ENCODE measurements at places on chromosomes 16 and 17.

DNA sequence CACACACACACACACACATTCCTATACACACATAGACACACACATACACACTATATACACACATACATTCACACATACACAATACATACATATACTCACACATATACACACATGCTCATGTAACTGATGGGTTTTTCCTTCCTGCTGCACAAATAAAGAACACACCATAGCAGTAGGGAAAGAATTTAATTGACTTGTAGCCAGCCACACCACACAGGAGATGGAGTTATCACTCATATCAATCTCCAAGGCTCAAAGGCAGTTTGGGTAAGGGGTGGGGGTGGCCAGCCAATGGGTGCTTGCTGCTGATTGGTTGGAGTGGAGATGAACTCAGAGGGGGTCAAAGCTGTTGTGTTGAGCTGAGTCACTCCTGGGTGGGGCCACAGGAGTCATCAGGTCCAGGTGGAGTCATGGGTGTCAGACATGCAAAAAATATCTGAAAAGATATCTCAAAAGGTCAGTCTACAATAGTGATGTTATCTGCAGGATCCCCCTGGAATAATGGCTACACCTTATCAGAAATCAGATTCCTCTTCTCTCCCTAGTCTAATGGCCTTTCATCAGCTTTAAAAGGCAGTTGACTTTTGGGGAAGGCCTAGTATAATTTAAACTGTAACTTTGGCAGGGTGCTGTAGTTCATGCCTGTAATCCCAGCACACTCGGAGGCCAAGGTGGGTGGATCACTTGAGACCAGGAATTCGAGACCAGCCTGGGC lies 46.1 kb downstream of the WSB1 start:
- no peak for DNase-seq

DNA sequence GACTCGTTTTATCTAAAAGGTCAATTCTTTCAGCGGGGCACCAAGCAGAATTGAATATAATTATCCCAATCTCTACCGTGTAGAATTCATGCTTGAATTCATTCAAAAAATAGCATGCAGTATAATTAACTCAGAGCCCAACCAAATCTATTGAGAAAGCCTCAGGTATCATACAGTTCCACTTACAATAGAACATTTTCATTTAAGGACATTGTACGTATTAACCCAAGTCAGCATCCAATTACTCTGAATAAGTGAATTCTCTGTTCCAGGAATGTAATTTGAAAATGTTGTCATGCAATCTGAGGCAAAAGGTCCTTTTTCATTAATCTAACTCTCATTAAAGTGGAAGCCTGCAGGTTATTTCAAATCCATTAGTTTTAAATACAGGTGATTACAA lies 78.5 kb downstream of the SALL1 start:
- DNase-seq = no peak

DNA sequence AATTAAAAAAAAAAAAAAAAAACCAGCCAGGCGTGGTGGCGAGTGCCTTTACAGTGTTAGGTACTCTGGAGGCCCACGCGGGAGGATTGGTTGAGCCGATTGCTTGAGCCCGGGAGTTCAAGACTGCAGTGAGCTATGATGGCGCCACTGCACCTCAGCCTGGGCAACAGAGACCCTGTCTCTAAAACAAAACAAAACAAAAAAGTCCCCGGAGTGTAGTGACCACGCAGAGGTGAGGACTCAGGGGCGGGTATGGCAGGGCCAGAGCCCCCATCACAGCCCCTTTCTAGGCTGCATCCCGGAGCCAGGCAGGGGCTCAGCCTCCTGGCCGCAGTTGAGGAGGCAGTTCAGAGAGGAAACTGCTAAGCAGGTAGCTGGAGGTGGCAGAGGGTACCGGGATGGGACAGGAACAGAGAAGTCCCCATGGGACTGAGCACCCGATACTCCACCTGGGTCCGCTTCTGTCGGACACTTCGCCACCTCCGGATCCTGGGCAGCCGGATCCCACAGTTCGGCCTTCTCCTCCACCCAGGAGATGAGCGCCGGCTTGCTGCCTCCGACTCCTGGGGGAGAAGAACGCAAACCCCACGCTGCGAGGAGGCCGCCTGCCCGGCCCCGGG lies 800 bp downstream of the ZNF747 start:
- peak; percentile 29 for DNase-seq

DNA sequence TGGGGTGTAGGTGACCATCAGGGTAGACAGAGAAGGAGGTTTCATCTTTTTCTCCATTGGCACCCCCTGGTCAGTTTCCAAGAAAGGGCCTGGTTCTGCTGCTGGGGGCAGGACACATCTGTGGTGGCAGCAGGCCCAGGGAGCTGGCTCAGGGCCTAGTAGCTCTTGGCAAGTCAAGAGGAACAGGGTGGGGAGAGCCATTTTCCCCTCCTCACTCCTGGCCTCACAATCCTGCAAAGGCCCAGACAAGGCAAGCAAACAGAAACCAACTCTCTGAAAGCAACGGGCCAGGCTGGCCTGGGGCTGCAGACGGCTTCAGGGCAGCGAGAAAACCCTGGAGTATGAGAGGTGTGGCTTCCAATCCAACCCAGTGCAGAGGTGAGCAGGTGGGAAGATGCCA lies 192.9 kb upstream of the DYNLRB2 start:
- DNase-seq = no peak

- DNase-seq = no peak
Measured at GRCh38 chr16:5206331-5206990, 108.9 kb upstream of the EEF2KMT start.

DNA sequence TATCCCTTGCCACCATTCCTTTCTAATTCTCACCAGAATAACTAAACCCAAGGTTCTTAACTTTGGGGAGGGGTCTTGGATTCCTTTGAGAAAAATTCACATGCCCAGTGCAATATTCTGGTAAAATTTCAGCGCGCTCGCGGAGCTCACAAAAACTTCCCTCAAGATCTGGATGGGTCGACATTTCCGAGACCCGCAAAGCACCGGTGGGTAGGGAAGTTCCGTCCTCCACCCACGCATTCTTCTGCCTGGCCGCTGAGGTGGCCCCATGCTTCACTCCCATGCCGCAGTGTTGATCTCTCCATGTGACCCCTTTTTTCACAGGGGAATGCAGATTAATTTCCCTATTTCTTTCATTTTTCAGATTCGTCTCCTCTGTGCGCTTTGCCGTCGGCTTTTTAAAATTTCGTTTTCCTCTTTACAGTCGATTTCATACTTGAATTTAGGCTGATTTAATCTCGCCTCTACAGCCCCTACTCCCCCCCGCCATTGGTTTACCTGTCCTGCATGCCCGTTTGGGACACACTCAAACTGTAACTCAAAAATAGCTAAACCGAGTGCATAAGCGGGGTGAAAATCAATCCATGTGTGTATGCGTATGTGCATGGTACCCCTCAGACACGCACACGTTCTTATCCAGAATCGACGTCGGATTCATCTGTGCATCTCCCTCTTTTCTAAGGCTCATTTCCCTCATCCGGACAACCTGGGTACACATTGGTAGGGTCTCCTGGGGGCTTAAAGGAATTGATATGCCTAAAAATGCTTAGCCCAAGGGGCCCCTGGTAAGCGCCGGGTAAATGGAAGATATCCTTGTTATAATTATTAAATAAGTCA lies 1.4 kb upstream of the SP6 start:
- no peak for DNase-seq

DNA sequence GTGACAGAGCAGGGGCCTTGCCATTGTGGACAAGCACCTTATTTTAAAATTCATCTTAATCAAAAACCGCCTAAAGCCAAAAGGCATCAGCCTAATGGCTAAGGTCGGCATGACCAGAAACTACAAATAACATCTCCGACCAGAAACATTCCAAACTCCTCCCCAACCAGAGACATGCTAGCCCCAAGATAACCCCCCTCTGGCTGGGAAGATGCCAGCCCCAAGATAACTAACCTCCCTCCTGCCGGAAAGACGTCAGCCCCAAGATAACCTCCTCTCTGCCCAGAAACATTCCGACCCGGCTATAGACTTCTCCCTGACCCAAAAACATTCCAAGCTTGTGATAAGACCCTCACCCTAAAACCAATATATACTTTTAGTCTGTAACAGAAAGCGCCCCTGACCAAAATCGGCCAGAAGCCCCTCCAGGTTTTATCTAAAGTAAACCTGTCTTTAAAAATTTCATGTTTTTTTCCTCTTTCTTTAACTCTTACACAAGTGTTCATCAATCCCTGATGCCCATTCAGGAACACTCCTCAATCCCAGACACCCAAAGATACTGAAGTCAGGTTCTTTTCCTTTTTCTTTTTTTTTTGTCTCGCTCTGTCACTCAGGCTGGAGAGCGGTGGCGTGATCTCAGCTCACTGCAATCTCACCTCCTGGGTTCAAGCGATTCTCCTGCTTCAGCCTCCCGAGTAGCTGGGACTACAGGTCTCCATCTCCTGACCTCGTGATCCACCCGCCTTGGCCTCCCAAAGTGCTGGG lies 32.7 kb downstream of the TLE7 start:
- DNase-seq = no peak

DNA sequence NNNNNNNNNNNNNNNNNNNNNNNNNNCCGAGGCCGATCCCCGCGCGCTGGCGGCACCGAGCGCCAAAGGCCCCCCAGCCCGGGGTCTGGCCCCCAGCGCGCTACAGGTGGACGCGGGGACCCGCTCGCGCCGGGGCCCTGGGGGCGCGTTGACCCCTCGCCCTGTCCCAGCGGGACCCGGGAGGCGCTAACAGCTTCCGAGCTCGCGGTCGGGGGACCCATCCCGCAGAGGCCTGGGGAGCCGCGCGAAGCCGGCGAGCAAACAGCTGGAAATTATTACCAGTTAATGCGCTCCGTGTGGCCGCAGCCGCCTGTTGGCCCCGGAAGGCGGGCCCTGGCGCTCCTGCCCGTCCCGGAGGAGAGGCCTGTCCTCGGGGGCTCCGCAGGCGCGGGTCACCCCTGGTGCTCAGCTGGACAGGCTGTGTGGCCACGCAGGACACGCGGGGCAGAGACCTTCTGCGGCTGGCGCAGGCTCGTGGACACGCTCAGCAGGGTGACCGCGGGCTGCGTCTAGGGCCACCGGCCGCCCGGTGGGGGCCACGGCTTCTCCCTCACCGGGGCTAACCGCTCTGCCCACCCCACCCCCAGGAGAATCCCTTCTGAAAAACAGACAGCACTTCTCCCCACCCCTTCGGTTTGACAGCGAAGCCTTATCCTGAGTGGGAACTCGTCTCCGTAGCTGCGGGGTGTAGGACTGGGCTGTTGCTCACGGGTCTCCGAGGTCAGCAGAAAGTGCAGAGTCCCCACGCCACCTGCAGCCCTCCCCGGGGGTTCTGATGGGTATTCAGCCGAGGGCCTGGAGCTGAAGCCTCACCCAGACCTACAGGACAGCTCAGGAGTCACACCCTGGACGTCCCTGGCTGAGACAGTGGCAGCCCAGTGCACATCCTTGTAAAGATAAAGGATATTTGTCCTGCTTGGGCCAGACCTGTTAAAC lies 138.7 kb upstream of the RPH3AL start:
- peak; percentile 69 for DNase-seq

DNA sequence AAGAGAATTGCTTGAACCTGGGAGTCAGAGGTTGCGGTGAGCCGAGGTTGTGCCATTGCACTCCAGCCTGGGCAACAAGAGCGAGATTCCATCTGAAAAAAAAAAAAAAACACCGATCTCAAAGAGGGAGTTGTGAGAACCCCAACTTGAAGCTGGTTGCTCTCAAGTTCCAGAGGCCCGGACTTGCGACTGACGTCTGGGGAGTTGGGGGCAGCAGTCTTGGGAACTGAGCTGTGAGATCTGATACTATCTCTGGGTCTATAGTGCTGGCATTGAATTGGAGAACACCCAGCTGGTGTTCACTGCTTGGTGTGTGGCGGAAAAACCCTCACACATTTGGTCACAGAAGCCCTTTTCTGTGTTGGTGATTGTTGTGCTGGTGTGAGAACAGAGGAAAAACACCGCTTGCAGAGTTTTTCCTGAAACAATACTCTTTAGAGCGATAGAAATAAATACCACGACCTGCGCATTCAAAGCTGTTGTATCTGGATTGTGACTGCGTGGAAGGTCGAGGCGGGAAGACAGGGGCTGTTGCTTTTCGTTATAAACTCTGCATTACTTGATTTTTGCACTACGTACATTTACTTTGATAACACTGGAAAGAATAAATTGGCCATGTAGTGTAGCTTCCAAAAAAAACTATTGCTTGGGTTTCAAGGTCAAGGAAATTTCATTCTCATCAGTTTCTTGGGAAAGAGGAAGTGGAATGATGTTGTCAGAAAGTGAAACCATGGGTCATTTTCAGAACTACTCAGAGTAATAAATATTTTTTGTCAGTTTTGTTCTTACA lies 8.8 kb downstream of the SCIMP start:
- DNase-seq = no peak
